ENCODE measurements at places on chromosomes 7 and 10.

DNA sequence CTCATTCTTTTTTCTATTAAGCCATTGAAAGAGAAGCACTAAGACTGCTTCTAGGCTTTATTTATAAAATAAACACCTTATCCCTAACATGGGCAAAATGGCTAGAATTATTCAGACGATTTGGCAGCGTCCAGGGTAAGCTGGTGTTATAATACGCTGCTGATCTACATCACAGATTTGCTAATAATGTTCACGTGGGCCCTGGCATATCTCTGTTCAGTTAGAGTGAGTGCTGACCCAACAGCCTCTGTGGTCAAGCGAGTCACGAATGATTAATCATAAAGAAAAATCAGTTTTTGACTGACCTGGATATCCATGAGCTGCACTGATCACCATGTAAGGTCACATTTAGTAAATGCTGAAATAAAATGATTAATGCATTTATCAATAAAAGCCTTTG, 28.4 kb upstream of the CBLL1 start:
- no peak for DNase-seq

- no peak for DNase-seq
These were observed 340.6 kb upstream of the NRP1 start for GRCh38 chr10:33674986-33675599.

DNA sequence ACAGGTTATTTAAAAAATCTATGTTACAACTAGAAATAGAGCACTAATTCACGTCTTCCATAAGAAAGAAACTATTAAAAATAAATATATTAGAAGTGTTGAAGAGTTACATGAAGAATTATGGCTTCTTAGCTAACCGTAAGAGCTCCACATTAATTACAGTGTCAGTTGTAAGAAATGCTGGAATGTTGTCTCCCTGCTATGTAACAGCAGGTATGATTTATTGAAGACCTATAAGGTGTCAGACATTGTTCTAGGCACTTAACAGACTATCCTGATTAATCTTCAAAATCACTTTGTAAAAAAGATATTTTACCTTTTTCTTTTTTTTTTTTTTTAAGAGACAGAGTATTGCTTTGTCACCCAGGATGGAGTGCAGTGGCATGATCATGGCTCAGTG, 75.8 kb upstream of the NEBL start:
- DNase-seq, result no peak

GRCh38 chr10:69892406-69892805, 90.7 kb downstream of the COL13A1 start:
- DNase-seq, result no peak

DNA sequence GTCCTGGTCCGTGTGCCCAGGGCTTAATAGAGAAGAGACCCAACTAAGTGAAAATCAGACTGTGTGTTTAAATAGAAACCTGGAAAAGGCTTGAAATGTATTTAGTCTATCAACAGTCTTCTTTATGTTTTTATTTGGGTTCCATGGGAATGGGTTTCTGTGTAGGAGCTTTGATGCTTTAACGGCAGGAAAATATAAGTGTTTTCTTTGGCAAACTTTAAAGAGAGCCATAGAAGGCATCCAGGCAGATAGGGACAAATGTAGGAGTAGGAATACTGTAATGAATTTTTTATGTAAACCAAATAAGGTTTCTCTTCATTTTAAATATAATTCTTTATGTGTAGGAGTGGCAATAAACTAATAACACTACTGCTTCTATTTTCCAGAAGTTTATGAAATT, 989.0 kb downstream of the GATA3 start:
- no peak for DNase-seq

Measured in nucleus accumbens (tissue), 56 donors.